ENCODE measurements at places on chromosomes 6 and 20.

DNA sequence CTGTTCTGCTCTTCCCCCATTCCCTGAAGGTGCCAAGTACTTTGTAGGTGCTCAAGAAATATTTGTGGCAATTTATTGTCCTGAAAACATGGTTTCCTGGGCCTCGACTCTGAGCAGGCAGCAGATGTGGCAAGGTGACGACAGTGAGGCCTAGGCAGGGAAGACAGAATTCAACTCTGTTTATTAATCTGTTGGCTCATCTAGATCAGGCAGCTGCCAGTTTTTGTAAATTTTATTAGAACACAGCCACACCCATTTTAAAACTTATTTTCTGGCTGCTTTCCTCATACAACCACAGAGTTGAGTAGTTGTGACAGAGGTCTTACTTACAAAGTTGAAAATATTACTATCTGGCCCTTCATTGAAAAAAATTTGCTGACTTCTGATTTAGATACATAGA lies 24.5 kb downstream of the MAPK14 start:
- DNase-seq: no peak

GRCh38 chr20:10560686-10561085 lies 113.1 kb downstream of the JAG1 start:
- no peak for DNase-seq

DNA sequence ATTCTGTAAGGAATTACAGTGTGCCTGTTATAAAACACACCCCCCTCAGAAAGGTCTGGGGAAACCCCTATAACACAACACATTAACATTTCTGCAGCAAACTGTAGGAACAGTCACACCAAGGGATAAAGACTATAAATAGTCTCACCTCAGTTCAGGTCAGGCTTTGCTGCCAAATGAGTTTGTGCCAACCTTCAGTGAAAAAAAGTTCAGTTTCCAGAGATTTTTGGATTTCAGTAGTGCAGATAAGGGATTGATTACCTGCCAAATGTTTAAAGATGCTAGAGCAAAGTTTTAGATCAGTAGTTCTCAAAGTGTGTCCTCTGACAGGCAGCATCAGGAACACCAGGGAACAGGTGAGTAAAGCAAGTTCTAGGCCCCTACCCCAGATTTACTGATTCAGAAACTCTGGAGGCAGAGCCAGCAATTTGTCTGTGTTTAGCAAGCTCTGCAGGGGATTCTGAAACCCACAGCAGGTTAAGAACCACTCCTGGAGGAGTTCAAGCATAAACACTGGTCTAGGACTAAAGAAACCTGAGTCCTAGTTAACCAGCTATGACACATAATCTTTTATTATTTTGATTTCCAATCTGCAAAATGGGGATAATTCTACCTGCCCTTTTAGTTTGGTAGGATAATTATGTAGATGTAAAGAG lies 111.0 kb downstream of the RCAN2 start:
- no peak for DNase-seq

DNA sequence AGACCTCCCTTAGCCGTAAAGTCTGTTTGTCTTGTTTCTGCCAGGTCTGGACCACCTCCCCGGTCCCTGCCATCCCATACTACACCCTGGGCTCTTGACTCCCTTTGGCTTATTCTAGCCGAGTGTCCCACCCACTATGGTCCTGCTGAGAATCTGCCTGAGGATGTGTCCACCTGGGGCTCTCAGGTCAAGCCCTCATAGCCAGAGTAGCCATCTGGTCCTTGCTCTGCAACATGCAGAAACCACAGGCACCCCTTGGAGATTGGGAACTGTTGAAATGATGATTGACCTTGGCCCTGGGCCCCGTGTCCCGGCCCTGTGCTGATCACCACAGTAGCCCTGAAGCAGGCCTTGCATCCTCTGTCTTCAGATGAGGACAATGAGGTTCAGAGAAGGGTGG lies 44.0 kb downstream of the VSTM2L start:
- no peak for DNase-seq

- no peak for DNase-seq
Observed at GRCh38 chr6:131950767-131951575, at the start of gene CCN2. Gene CCN2 (minus strand): TSS chr6:131951372. CDS start chr6:131951172, 200 bp downstream.

- DNase-seq: no peak
Observed at GRCh38 chr20:24630486-24631172, 161.2 kb downstream of the SYNDIG1 start.

DNA sequence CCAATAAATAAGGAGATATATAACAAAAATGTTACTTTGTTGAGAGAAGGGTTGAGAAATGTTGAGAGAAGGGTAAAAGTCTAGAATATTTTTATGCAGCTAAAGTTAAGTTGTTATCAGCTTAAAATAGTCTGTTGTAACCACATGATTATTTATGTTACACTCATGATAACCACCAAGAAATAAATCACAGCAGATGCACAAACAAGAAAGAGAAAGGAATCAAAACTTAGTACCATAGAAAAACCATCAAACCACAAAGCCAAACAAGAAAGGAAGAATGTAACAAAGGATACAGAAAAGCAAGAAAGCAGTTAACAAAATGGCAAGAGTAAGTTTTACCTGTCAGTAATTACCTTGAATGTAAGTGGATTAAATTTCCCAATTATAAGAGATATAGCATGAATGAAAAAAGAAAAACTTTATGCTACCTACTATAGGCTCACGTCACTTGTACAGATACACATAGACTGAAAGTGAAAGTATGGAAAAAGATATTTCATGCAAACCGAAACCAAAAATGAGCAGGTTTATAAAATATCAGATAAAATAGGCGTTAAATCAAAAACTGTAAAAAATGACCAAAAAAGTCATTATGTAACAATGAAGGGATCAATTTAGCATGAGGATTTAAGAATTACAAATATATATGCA lies 93.6 kb downstream of the STXBP5 start:
- no peak for DNase-seq

- no peak for DNase-seq
Observed at GRCh38 chr6:72238021-72238420, 351.7 kb downstream of the RIMS1 start.

DNA sequence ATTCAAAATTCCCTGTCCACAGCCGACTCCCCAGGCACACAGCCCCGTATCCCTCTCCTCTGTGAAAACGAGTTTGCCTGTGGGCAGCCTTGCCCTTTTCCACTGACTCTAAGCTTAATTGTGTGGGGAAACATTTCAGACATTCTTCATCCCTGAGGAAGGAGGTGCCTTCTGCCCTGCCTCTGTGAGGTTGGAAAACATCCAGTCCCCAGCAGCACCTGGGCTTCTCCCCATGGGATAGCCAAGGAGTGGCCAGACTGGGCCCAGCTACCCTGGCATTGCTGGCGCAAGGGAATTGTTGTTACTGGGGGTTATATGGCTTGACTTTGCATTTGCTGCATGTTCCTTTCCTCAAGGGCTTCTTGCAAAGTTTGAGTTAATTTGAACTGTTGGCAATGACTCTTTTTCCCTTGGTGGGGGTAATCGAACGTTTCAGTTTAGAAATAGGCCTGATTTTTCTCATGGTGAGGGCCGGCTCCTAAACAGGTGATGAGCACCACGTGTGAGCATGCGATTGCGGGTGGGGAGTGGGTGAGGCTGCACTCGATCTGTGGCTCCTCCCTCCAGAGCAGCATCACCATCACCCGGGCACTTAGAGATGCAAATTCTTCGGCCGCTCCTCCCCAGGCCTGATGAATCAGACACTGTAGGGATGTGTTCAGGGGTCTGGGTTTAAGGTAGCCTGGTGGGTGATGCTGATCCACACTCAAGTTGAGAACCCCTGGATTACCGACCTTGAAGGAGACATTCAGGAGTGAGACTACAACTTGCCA lies 29.9 kb downstream of the GABRR2 start:
- DNase-seq: no peak

GRCh38 chr6:141501616-141502015 lies 631.1 kb upstream of the GJE1 start:
- DNase-seq: no peak

GRCh38 chr6:44002593-44003344 lies 124.5 kb downstream of the MRPL14 start:
- no peak for DNase-seq

DNA sequence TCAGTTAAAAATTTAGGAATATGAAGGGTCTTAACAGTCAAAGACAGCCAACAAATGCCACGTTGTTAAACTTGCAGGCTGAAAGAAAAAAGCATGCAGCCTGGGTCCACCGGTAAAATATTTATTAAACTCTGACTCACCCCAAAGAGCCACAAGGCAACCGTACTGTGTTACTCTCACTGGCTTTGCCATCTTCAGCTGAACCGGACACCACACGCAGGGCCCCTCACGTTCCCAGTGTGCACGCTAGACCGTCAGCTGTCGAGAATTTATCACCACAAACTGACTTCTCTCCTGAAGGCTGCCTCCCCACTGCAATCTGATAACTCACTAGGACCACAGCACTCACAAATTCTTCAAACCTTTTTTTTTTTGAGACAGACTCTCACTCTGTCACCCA lies 30.7 kb downstream of the HUS1B start:
- DNase-seq: no peak

- DNase-seq: no peak
Observed at GRCh38 chr6:68094070-68094469, 541.0 kb upstream of the ADGRB3 start.

DNA sequence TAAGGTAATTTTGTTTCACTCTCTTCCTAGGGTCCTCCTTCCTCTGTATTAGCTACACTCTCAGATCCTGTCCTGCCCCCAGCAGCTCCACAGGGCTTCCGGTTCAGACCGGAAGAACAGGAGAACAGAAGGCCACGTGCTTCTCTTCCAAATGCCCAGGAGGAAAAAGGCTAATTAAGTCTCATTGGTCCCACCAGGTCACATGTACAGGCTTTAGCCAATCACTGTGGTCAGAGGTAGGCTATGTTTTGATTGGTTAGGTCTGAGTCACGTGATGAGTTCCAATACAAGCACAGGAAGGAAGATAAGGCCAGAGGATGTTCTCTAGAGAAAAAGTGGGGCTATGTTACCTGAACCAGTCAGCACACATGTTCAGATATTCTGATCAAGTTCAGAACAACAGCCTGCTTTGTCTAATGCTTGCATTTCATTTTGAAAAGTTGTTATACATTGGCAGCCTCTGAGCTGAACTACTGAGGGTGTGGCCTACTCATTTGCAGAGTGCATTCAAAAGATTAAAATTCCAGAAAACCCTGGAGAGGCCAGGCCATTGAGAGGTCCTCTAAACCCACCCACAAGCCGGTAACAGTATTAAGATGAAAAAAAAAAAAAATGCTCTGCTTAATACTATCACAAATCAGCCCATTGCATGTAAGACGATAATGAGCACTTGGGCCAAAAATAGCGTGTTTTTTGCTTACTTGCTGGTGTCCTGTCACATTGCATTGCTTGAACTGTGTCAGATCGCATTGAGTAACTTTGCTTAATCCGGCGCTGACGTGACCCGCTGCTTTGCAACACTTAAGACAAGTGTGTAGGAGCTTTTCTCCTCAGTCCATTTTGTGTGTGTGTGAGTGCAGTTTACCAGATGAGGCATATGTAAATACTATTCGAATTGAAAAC lies 170.3 kb downstream of the TSHZ2 start:
- DNase-seq: no peak

GRCh38 chr20:63980317-63980805 lies 571 bp upstream of the PRPF6 start:
- no peak for DNase-seq

DNA sequence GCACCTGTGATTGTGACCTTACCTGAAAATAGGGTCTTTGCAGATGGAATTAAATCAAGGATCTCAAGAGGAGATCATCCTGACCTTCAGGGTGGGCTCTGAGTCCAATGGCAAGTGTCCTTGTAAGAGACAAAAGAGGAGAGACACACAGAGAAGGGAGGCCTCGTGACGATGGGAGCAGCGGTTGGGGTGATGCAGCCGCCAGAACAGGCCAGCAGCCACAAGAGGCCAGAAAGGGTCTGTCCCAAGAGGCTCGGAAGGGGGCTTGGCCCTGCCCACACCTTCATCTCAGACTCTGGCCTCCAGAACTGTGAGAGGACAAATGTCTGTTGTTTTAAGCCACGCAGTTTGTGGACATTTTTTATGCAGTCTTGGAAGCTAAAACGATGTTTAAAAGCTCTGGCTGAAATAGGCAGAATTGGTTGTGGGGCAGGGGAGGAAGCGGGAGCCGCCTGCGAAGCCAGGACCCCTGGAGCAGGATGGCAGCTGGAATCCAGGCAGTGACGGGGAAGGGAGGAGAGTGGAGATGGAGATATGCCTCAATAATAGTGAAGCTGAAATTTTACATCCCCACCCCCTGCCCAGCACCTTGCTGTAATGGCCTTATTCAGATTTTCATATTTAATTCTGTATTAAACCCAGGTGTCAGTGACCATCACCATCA lies 216.4 kb downstream of the ANKRD60 start:
- no peak for DNase-seq

- no peak for DNase-seq
Observed at GRCh38 chr20:22904905-22905304, 130.2 kb upstream of the SSTR4 start.

- no peak for DNase-seq
Observed at GRCh38 chr20:48822879-48823385, 4.9 kb downstream of the PREX1 start.

GRCh38 chr6:146408583-146408982 lies 135.1 kb upstream of the RAB32 start:
- no peak for DNase-seq

- no peak for DNase-seq
Observed at GRCh38 chr6:106927531-106928398, 46.8 kb downstream of the CD24 start.

- no peak for DNase-seq
Observed at GRCh38 chr6:8939615-8940014, 504.3 kb upstream of the SLC35B3 start.

DNA sequence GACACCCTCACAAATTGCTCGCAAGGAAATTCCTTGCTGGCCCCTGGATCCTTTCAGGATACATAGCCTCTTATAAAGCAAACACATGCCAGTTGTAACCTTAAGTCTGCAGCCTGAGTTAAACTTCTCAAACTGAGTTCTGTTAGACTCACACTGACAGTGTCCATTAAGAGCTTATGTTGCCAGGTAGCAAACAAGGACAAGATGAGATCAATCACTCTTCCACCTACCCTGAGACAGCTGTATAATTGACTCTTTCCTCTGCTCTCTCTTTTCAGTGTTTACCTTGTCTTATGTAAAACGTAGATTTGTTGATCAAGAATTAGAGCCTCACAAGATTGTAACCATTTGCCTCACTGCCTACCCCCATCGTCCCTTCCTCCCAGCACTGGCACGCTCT lies 359.8 kb downstream of the EPM2A start:
- no peak for DNase-seq

DNA sequence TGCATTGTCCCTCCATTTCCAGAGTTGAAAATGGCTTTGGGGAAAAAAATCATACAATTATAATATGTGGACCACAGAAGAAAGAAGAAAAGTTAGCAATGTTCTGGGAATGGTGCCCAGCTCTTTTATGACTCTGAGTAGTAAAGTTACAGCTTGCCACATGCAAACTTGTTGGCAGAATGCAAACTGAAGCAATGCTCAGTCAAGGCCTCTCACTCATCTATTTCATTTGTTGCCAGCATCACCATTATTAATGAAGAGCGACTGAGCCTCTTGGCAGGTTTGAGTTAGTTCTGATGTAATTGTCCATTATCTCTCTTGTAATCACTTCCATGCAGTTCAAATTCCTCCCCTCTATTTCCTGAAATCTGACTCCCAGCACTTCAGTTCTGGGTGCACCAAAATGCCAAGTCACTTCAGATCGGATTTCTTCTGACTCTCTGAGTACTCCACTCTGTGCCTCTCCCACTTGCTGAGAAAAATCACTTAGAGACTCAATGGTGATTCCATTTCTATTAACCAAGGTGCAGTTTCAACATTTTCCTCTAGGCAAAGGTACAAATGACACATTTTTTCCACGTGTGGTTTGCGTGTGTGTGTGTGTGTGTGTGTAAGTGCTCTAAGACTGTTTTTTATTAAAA lies 154.4 kb upstream of the STMND1 start:
- no peak for DNase-seq

- peak; percentile 38 for DNase-seq
Observed at GRCh38 chr6:109187399-109188114, 92.2 kb downstream of the CEP57L1 start.

All from stimulated activated CD4-positive, alpha-beta T cell treated with anti-CD3 and anti-CD28 coated beads, Interleukin-1b, Interleukin-23, amount 100 ng/mL, for 1 hour (primary cell).